Activated CD4-positive, alpha-beta T cell treated with anti-CD3 and anti-CD28 coated beads, Interleukin-2, Interleukin-4, amounts not matched to agents 100 ng/mL and 50 ng/mL, durations not matched to agents 16 hours and 8 hours (primary cell): ENCODE measurements at places on chromosomes 6 and 20.
A peak's percentile ranks its signal among the peaks of the same experiment; 100 is the strongest.

GRCh38 chr6:47551670-47552069 lies 74.1 kb downstream of the CD2AP start:
- no peak for DNase-seq

- DNase-seq, result peak; percentile 94
These were observed at the start of gene HLA-DRA for GRCh38 chr6:32439602-32440214. Gene HLA-DRA, plus strand, starts transcription at chr6:32439887. Its CDS starts 64 bp downstream, at chr6:32439951.

DNA sequence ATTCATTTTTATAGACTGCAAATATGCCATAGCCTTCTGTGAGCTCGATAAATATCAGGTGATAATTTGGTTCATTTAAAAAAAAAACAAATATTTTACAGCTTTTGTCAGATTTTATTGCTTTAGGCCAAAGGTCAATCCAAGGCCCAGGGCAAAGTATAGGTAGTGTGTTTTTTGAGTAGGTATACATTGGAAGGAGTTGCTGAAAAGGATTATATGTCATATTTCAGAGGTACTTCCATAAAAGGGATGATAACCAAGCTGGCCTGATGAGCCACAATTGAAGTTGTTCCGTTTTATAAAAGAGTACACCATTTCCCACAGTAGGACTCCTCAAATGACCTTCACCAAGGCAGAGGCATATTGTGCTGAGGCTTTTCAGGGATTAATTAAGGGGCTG lies 452.8 kb upstream of the FLRT3 start:
- no peak for DNase-seq

DNA sequence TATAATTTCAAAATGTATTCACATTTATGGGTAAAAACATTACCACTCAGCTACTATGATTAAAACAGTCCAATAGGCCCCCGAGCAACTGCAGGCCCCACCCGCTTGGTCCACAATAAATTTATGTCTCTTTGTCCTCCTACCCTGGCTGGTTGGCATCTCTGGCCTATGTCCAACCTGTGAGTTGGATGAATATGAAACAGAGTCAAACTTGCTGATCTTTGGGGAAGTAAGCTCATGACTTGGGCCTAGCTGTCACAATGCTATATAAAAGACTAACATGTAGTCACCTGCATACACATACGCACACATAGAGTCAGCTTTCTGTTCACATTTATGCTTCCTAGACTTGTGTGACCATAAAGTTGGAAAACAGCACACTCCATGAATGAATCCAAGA lies 20.5 kb downstream of the MAP7 start:
- DNase-seq, result no peak

DNA sequence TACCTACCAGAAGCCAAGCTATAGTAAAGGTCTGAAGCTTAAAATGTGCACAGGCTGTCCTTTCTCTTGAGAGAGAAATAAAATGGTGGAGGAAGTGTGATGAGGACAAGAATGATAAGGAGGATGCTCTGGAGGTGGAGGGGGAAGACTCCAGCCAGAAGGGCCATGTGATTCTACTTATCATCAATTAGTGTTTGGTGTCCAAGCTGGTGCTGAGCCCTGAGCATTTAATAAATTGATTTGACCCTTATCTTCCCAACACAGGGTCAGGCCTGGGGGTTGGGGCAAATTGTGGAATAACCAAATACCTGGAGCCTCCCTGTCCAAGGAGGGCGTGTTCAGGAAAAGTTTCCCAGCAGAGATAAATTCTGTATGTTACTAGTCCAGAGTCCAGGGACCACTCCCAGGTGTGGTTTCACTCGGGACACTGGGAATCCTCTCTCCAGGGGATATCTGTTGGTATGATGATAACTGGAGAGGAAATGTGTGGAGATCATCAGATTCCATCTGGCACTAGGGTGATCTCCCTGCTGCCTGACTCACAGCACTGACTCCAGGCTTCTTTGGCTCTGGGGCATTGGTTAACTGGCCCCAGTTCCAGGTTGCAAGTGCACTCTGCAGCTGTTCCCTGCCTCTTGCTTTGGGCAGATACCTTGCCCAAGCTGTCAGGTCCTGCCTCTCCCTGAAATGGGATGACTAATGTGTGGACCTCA lies 3.8 kb upstream of the MYBL2 start:
- DNase-seq, result no peak

DNA sequence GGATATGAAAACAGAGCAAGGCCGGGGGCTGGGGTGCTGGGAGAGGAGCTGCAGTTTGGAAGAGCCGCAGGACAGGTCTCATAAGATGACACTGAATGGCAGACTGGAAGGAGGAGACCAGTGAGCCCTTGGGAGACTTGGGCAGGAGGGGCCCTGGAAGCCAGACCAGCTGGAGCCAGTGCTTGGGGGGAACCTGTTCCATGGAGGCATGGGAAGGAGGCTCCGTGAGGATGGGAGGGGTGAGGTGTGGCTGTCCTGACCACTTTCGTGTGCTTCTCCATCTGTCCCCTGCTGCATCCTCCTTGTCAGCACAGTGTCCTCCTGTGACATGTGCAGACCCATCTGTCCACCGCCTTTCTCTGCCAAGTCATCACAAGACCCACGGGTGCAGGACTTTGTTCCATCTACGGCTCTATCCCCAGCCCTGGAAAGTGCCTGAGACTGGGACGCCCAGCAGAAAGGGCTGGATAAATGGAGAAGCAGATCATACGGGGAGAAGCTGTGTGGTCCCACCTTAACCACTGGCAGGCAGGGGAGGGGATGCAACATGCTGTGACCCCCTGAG lies 84.8 kb upstream of the MPC1 start:
- no peak for DNase-seq

DNA sequence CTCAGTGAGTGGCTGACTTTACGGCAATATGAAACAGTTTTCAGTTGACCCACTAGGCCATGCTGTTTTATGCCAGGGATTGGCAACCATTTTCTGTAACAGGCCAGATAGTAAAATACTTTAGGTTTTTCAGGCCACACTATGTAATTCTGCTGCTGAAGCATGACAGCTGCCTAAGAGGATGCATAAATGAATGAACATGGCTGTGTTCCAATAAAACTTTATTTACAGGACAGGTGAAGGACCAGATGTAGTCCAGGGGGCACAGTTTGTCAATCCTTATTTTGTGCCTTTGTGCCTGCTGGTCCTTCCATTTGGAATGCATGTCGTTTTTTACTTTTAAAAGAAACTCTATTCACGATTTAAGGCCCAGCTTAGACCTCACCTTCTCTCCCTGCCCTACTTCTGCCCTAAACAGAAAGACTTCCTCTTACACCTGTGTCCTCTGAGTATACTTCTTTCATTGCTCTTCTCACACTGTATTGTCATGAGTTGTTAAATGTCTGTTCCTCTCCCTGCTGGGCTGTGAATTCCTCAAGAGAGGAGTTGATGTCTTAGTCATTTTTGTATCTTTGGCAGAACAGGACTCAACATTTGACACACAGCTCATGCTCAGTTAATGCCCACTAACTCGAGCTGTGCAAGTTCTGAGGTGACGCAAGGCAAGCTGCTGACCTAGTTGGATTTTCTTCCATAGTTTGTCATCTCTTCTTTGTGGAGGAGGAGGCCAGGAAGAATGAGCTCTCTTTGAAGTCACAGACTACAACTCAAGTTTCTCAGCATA lies 90.1 kb upstream of the MAP7 start:
- no peak for DNase-seq
